Fibroblast of mammary gland (primary cell): ENCODE measurements at places on chromosomes 2 and 18.
A peak's percentile ranks its signal among the peaks of the same experiment; 100 is the strongest.

- DNase-seq = peak; percentile 51
These were observed at the start of gene OBSL1 for GRCh38 chr2:219571311-219572236. Gene OBSL1, minus strand, starts transcription at chr2:219571539. Its CDS starts 307 bp downstream, at chr2:219571232.

- no peak for DNase-seq
These were observed 984.6 kb upstream of the CNTNAP5 start for GRCh38 chr2:123040506-123040905.

DNA sequence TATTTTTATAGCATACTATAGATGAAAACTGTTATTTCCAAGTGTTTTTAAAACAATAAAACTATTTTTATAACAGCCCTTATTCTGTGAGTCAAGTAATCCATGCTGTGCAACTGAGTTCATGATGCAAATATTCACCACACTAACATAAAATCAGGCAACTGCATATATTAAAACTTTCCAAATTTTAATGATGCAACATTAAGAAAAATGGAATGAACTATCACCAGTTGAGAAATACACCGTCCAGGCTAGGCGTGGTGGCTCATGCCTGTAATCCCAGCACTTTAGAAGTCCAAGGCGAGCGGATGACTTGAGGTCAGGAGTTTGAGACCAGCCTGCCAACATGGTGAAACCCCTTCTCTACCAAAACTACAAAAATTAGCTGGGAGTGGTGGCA is 114.5 kb downstream of the CDH2 start:
- peak; percentile 16 for DNase-seq

- no peak for DNase-seq
These were observed 75.3 kb downstream of the TANC1 start for GRCh38 chr2:159043710-159044109.

DNA sequence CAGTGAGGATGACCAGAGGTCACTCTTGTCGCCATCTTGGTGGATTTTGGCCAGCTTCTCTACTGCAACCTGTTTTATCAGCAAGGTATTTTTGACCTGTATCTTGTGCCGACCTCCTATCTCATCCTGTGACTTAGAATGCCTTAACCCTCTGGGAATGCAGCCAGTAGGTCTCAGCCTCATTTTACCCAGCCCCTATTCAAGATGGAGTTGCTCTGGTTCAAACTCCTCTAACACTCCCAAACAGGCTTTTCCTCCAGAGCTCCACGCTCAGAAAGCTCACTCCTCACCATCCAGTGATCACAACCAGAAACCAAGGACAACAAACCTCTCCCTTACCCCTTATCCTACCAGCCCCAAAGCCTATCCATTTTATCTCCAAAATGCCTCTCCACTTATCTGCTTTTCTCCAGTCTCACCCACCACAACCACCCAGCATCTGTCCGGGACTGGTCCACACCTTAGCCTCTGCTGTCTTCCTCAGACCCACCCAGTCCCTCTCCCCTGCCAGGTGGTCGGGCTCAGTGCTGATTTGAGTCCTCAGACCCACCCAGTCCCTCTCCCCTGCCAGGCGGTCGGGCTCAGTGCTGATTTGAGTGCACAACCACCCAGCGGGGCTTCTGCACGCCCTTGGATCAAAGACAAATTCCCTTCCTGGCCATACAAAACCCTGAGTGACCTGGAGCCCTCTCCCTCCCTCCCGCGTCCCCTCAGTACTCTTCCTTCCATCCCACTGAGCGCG is 11.7 kb upstream of the SMAD7 start:
- no peak for DNase-seq

DNA sequence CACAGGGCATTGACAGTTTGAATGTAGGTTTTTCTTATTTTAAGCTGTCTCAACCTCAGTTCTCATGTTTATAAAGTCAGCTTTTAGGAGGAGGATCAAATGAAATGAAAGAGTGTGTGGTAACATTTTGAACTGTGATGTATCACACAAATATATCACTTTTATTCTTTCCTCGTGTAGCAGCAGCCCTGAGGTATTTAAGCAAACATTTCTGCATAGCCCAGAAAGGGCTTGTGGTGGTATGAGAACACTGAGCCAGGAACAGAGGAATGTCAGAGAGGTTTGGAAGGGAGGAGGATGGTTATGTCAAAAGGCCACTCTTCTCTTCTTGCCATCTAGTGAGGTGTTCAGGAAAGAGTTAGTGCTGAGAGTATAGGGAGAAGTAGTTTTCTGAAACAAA is 150.2 kb downstream of the PARD3B start:
- no peak for DNase-seq

- peak; percentile 18 for DNase-seq
These were observed 135.6 kb upstream of the UNC80 start for GRCh38 chr2:209636076-209636475.

DNA sequence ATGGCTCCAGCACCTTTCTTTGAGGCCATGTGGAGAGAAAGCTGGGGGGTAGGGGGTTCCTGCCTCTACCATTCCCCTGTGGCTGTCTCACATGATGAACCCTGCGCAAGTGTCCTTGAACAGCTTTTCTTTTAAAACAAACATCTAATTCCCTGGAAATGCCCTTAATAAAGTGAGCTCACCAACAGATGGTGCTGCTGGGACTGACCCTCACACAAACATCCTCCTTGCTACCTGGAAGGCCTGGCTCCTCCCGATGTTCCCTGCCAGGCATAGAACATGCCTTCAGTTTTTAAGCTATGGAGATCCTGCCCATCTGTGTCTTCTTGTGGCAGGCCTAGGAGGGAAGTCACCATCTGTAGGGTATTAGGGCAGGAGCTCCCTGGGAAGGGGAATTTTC is 60.7 kb upstream of the GATA6 start:
- peak; percentile 8 for DNase-seq

GRCh38 chr2:51791496-51791895 is 759.6 kb upstream of the NRXN1 start:
- DNase-seq = no peak

DNA sequence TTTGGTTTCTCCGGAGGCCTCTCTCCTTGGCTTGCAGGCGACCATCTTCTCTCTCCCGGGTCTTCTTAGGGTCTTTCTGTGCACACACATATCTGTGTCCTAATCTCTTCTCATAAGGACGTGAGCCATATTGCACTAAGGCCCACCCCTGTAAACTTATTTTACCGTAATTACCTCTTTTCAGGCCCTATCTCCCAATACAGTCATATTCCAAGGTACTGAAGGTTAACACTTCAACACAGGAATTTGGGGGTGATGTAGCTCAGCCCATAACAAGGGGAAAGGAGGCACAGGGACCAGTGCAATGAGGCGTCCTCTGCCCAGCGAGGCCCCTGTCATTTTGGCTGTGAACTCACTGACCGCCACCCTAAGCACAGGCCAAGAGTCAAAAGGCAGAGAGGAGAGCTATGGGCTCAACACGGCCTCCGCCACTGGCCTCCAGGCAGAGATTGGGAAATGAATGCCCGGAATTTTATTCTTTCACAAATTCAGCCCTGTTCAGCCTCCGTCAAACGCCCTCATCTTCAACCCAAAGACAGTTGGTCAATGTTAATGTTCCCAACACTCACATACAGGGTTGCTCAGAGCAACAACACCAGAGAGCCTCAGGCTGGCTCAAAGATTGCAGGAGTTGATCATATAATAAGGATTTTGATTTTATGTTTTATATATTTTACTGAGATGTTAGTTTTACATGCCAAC is 15.9 kb upstream of the NMUR1 start:
- DNase-seq = no peak
